ENCODE measurements at places on chromosomes 7 and 10. TPM values are rescaled to one million over a fixed set of nuclear protein-coding genes. Genes with fewer than 3 reads are reported as not detected.

Gene AKR1E2
- polyA plus RNA-seq: 8.5 TPM

Gene PPP1R3A
- not detected for polyA plus RNA-seq

Gene PLEKHA8
- polyA plus RNA-seq: 18.6 TPM

Gene MRLN
- polyA plus RNA-seq: 0.19 TPM

DNA sequence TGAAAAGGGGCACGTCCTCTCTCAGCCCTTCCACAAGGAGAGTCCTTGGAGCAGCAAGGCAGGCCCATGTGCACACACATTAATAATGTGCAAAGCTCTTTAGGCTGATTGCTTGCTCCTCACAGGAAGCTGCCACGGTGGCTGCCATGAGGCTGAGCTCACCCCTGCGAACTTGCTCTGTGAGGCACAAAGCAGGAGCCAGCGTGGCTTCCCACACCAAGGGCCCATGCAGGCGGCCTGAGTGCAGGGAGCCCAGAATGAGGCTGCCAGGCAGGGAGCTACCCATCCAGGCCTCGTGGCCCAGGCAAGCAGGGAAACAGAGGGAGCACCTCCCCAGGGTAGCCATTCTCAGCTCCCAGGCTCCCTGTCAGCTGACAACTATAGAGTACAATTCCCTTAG lies 242.9 kb downstream of the GRID1 start:
- no peak for DNase-seq

DNA sequence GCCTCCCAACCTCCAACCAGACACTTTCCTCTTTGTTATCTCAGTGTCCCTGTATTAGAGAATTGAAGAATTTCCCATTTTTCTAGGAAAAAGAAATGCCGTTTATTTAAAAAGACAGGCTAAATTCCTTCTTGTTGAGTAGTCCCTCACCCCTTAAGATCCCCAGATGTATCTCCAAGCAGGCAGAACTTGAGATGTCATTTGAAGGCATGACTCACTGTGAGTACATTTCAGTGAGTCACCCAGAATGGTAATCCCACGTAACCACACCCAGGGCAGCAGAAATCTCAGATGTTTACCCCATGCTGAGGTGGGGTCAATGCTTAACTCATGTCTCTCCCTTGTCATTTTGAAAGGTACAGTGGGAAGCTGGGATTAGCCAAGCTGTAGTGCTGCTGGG lies 4.4 kb downstream of the ZNF655 start:
- no peak for DNase-seq

- DNase-seq: no peak
These were observed 33.9 kb downstream of the TSPAN14 start for GRCh38 chr10:80487791-80488538.

DNA sequence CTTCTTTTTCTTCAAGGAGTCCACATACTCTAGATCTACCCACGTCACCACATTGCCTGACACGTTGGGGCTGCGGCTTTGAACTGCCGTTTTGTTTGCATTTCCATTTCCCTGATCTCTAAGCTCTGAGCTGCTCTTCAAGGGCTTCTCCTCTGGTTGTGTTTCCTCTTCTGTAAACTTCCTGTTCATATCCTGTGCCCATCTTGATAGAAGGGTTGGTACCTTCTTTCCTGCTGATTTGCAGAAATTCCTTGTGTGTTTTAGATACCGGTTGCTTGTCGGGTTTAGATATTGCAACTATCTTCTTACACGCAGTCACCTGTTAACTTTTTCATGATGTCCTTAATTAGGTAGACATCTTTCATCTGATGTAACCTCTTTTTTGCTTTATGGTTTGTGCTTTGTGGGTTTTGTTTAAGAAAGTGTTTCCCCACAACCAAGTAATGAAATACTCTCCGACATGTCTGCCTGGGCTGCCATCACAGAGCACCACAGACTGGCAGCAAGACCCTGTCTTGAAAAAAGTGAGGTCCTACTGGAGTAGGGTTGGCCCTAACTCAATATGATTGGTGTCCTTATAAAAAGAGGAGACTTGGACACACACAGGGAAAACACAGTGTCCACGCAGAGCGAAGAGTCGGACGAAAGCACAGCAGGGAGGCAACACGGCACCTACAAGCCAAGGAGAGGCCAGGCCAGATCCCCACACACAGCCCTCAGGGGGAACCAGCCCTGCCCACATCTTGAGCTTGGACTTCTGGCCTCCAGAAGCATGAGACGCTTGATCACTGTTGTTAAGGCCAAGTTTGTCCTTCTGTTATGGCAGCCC lies 99.1 kb upstream of the PDGFA start:
- DNase-seq: no peak

GRCh38 chr7:157310676-157311185 lies 26.1 kb upstream of the DNAJB6 start:
- DNase-seq: no peak

GRCh38 chr10:97224483-97225435 lies 39.0 kb upstream of the SLIT1 start:
- no peak for DNase-seq

- no peak for DNase-seq
These were observed 63.1 kb downstream of the VWA2 start for GRCh38 chr10:114301951-114302710.

DNA sequence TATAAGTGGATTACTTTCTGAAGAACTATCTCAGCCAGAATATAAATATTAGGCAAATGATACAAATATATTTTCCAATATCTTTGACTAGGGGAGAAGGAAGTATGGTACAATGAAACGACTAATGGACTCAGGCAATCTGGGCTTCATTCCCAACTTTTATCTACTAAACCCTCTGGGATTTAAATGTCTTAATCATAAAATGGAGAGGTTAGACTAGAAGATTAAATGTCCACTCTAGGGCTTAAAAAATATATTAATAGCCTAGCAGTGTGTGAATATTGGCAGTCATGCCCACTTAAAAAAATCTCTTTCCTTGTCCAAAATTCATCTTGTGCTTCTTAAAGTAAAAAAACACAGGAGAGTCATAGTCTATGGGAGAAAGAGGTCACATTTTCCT lies 98.3 kb downstream of the CTTNBP2 start:
- no peak for DNase-seq

DNA sequence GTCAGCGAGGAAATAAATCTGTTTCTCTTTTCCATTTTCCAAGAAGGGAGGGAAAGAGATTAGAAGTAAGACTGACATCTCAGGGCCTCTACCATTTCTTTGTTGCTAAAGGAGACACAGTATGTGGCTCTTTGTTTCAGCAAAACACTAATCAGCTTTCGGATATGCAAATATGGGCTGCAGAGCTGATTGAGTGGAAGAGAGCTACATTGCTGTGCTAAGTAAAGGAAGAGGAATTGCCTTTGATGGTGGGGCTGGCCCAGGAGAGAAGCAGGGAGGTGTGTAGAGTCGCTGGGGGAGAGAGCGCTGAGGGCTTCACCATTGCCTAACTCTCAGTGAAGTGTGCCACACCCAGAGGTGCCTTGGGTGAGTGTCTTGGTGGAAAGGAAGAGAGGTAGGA lies 284.8 kb downstream of the SDK1 start:
- no peak for DNase-seq

DNA sequence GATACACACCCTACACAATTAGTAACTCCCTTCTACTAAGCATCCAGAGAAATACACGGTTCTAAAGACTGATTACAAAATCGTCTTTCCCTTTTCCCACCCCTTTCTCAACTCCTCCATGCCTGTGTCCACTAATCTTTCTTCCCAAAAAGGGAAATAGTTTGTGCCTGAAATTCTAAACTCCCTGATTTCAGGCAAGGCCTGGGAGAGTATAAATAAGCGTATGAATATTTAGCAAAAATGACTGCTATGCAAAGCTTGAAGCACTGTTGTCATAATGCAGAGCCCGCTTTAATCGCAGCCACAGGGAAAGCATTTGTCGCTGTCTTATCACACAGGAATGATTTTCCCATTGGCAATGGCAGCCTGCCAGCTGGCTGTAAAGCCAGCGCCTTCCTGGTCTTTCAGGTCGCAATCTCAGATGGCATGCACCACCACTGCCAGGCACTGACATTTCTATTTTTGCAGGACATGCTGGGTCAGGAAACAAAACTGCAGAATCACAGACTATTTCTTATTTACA lies 142.9 kb upstream of the PCGF5 start:
- DNase-seq: no peak

- DNase-seq: no peak
These were observed 158.9 kb downstream of the RTKN2 start for GRCh38 chr10:62109587-62110293.

- DNase-seq: no peak
These were observed 92.5 kb upstream of the PITRM1 start for GRCh38 chr10:3265088-3265487.

DNA sequence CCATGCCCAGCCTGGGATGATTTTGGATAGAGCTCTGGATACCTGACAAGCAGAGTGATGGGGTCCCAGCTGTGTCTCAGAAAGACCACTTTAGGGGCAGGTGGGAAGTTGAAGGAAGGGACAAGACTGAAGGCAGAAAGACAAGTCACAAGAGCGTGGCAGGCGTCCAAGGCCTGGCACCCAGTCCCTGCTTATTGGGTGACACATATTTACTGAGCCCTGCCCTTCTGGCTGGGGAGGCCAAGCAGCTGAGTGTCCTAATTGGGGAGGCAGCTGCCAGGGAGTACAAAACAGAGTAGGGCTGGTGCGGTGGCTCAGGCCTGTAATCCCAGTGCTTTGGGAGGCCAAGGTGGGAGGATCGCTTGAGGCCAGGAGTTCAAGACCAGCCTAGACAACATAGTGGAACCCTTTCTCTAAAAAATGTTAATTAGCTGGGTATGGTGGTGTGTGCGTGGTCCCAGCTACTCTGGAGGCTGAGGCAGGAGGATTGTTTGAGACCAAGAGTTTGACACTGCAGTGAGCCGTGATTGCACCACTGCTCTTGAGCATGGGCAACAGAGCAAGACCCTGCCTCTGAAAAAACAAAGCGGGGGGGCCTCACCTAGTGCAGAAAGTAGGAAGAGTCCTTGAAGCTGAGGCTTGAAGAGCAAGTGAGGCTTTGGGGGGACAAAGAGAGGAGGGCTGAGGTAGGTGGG lies 53.0 kb upstream of the GTF2I start:
- no peak for DNase-seq

- no peak for DNase-seq
These were observed 145.9 kb downstream of the C7orf25 start for GRCh38 chr7:42765931-42766330.

DNA sequence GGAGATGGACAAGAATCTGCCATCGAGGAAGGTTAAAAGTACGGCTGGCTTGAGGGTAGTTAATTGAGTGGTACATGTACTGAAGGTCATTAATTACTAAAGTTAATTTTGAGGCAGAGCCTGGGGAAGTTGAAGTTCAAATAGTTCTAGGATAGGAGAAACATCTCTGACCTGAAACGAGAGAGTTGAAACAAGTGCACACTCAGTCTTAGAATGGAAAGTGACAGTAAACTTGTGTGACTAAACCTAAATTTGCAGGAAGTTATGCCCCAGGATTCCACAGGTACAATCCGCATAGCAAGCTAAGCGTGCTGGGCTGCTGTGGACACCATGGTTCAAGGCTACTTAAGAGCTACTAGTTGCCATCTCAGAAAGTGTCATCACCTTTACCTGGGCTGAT lies 209.9 kb downstream of the CHCHD3 start:
- DNase-seq: no peak

- DNase-seq: no peak
These were observed 654.1 kb upstream of the ZWINT start for GRCh38 chr10:57015187-57015586.

DNA sequence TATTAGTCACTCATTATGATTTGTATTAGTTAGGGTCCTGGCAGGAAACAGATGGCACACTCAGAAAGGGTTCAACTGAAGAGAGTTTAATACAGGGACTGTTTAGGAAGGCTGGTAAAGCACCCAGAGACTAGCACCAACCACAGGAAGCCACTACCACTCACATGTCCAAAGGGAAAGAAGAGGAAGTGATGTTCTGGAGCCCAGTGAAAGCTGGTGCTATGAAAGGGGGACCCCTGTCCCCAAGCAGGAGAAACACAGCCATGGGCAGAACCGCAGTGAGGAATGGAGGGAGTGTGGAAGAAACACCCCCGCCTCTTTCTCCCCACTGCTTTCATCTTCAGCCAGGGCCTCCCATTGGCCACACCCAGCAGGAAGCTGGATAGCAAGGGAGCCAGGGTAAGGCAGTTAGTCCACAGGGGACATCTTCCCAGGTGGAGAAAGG lies 3.2 kb upstream of the VSIR start:
- no peak for DNase-seq

DNA sequence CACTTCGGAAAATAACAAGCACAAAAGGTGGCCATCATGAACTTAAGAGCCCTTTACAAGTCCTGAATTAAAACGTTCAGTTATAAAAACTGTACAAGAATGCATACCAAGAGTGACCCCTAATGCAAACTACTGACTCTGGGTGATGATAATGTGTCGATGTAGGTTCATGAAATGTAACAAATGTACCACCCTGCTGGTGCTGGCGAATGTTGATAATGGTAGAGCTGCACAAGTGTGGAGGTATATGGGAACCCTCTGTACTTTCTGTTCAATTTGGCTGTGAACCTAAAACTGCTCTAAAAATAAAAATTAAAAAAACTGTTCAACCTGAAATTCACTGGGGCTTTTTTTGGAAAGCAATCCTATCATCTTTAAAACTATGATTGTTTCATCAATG lies 3.3 kb downstream of the FAM133B start:
- no peak for DNase-seq

GRCh38 chr7:139332697-139333359 lies 8.3 kb upstream of the FMC1 start:
- DNase-seq: no peak

All from renal cortex interstitium (tissue), 15 donors.